ENCODE measurements at places on chromosomes 13 and 19. TPM values are rescaled to one million over a fixed set of nuclear protein-coding genes. Genes with fewer than 3 reads are reported as not detected.

ZNF552 gene
- 16.6 TPM for total RNA-seq

NTN5 gene
- 2.3 TPM for total RNA-seq

ZNF615 gene
- 13.0 TPM for total RNA-seq

PSPN gene
- total RNA-seq = 1.0 TPM

KLK4 gene
- total RNA-seq = not detected

GJB2 gene
- total RNA-seq = not detected

VSTM1 gene
- not detected for total RNA-seq

PSG7 gene
- total RNA-seq = not detected

LRP3 gene
- total RNA-seq = not detected

MBD3L2 gene
- not detected for total RNA-seq

- no peaks in the 10 kb centered on the region for H3K4me1 ChIP-seq
- DNase-seq = no peak
- H3K27ac ChIP-seq = no peak overlapping the region
These were observed 53.1 kb downstream of the ZNF254 start for GRCh38 chr19:24140099-24140498.

DNA sequence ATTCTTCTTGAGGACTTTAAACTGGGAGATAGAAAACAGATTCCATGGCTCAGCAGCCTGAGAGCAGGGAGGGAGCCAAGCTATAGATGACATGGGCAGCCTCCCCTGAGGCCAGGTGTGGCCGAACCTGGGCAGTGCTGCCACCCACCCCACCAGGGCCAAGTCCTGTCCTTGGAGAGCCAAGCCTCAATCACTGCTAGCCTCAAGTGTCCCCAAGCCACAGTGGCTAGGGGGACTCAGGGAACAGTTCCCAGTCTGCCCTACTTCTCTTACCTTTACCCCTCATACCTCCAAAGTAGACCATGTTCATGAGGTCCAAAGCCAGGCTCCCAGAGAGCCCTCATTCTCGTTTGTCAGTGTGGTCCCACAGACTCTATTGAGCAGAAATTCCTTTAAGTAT, 8.1 kb downstream of the N4BP2L1 start:
- no peaks in the 10 kb centered on the region for H3K27me3 ChIP-seq
- H3K4me1 ChIP-seq = peaks cover 15% of the 10 kb centered on the region
- no peak overlapping the region for H3K27ac ChIP-seq
- no peak overlapping the region for H3K4me3 ChIP-seq

- DNase-seq = no peak
- H3K4me3 ChIP-seq = no peak overlapping the region
- no peak overlapping the region for H3K27ac ChIP-seq
- H3K36me3 ChIP-seq = no peaks in the 10 kb centered on the region
- no peaks in the 10 kb centered on the region for H3K27me3 ChIP-seq
These were observed 1115.9 kb upstream of the PCDH9 start for GRCh38 chr13:68345963-68346531.

GRCh38 chr13:50928659-50929462, 19.3 kb downstream of the RNASEH2B start:
- H3K4me3 ChIP-seq = no peak overlapping the region
- H3K4me1 ChIP-seq = no peaks in the 10 kb centered on the region
- no peaks in the 10 kb centered on the region for H3K27me3 ChIP-seq
- DNase-seq = no peak
- no peak overlapping the region for H3K27ac ChIP-seq

DNA sequence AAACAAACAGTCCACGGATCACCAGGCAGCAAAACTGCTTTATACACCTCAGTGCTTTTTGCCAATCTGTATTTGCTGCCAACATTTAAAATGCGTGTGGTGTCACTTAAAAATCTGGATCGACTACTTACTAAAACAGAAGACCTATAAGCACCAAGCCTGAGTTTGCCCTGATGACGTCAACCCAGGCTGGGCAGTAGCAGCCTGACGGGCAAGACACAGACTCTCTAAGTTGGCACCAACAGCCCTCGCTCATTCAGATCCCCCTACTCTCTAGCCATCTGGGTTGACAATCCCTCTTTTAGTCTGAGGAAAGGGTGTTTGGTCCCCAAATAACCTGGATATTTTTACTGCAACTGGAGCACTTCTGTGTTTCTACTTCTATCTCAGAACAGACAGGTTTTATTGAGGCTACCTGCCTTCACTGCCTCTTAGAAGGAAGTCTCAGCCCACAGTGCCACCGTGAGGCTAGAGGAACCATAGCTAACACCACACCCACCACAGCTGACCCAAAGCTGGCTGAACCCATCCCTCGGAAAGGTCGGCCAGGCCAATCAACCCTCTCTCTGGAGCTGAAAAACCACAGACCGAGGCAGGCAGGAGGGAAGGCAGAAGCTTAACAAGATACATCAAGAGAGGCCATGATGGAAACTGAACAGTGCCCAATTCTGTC, 6.9 kb downstream of the SUGP2 start:
- peaks cover 7% of the 10 kb centered on the region for H3K4me1 ChIP-seq
- DNase-seq = no peak
- H3K27ac ChIP-seq = no peak overlapping the region
- no peak overlapping the region for H3K4me3 ChIP-seq
- H3K27me3 ChIP-seq = no peaks in the 10 kb centered on the region
- H3K36me3 ChIP-seq = peaks cover 68% of the 10 kb centered on the region

- no peaks in the 10 kb centered on the region for H3K36me3 ChIP-seq
- no peak overlapping the region for H3K27ac ChIP-seq
- H3K27me3 ChIP-seq = no peaks in the 10 kb centered on the region
- DNase-seq = no peak
These were observed 1365.6 kb downstream of the OLFM4 start for GRCh38 chr13:54394085-54394700.

DNA sequence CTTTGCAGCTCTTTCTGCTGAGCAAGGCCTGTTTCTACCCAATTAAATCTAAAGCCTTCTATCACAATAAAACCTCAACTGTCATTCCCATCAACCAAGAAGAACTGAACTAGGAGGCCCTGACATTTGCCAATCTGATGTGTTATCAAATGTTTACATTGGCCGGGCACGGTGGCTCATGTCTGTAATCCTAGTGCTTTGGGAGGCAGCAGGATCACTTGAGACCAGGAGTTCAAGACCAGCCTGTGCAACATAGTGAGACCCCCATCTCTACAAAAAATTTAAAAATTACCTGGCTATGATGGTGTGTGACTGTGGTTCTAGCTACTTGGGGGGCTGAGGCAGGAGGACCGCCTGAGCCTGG, 2.8 kb upstream of the FBXO17 start:
- no peak for DNase-seq
- H3K4me1 ChIP-seq = no peaks in the 10 kb centered on the region
- H3K4me3 ChIP-seq = no peak overlapping the region
- H3K27ac ChIP-seq = no peak overlapping the region

DNA sequence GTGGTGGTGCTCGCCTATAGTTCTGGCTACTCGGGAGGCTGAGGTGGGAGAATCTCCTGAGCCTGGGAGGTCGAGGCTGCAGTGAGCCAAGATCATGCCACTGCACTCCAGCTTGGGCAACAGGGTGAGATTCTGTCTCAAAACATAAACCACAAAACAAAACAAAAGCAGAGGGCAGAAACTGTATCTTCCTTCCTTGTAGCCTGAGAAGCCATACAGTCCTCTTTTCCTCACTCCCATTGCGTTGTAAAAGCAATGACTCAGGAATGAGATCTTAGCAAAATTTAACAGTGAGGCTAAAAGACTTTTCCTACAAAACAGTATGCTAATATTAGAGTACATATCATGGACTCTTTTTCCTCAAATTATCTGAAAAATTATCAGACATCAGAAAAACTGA, 130.9 kb downstream of the SHISA2 start:
- no peaks in the 10 kb centered on the region for H3K36me3 ChIP-seq
- H3K4me3 ChIP-seq = no peak overlapping the region
- DNase-seq = no peak
- no peaks in the 10 kb centered on the region for H3K4me1 ChIP-seq
- no peak overlapping the region for H3K27ac ChIP-seq
- no peaks in the 10 kb centered on the region for H3K27me3 ChIP-seq

DNA sequence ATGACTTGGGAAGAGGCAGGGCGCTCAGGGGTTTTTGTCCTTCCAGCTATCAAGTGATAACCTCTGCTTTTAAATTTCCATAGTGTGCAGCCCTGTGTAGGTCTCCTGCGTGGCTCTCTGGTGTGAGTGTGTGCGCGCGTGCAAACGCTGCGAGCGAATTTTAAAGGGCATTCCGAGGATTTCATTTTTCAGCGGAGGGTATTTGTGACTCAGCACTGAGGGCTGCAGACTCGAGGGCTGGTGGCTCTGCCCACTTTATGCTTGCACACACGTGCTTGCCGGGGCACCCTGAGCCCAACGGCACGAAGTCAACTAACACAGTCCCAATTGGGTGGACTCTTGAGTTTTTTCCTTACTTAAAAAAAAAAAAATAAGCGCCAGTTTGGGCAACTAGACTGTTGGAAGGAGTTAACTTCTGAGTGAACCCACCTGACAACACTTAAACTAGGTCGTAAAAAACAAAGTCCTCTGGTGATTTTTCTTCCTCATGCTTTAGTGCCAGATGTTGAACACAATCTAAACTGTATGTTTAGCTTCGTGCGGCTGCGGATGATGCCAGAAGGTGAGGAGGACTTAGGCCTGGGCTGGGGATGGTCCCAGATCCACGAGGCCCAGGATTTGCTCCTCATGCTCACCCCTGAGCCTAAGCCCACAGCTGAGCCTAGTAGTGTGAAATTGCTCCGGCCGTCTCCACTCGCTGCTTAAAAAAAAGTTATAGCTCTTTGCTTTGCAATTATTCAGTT, 2.1 kb downstream of the FGF9 start:
- H3K36me3 ChIP-seq = no peaks in the 10 kb centered on the region
- peaks cover 65% of the 10 kb centered on the region for H3K4me1 ChIP-seq
- no peak for DNase-seq
- H3K27me3 ChIP-seq = peaks cover 21% of the 10 kb centered on the region
- H3K27ac ChIP-seq = no peak overlapping the region
- H3K4me3 ChIP-seq = peak overlapping the region; percentile 84

- H3K36me3 ChIP-seq = no peaks in the 10 kb centered on the region
- peaks cover 3% of the 10 kb centered on the region for H3K27me3 ChIP-seq
- H3K4me1 ChIP-seq = peaks cover 5% of the 10 kb centered on the region
- no peak overlapping the region for H3K27ac ChIP-seq
These were observed 133.9 kb downstream of the DCT start for GRCh38 chr13:94345374-94346195.

DNA sequence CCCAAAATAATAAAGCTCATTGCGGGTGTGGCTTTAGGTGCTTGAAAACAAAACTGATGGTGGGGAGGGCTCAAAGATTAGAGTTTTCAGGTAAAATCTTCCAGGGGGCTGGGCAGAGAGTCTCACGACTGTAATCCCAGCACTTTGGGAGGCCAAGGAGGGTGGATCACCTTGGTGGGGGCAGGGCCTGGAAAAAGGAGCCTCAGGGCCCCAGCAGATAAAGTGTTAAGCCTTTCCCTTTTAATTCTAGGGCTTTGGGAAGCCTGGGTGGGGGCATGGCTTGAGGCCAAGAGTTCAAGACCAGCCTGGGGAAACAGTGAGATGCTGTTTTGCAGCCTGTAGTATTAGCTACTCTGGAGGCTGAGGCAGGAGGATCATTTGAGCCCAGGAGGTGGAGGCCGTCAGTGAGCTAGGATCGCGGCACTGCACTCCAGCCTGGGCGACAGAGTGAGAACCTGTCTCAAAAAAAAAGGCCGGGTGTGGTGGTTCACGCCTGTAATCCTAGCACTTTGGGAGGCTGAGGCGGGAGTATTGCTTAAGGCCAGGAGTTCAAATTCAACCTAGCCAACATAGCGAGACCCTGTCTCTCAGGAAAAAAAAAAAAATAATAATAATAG, 1.7 kb downstream of the IRGQ start:
- H3K4me1 ChIP-seq = peaks cover 43% of the 10 kb centered on the region
- H3K36me3 ChIP-seq = peaks cover 12% of the 10 kb centered on the region
- no peak for DNase-seq
- no peaks in the 10 kb centered on the region for H3K27me3 ChIP-seq

DNA sequence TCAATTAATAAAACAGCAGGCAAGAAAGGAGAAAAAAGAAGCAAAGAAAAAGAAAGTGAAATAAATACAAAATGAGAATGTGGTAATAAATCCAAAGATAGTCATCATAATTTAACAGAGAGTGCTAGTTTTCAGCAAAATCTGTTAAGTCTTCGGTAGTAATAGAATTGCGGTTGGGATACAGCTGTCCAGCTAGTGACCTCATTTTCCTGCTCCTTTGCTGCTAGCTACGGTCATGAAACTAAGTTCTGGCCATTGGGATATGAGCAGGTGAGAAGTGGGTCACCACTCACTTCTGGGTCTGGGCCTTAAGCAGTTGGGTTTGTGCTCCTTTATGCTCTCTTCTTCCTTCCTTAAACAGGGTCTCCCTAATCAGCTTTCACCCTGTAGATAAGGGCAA, 11.7 kb upstream of the DGKH start:
- DNase-seq = no peak
- no peak overlapping the region for H3K4me3 ChIP-seq
- H3K36me3 ChIP-seq = no peaks in the 10 kb centered on the region
- no peak overlapping the region for H3K27ac ChIP-seq
- H3K4me1 ChIP-seq = peaks cover 18% of the 10 kb centered on the region
- H3K27me3 ChIP-seq = no peaks in the 10 kb centered on the region

DNA sequence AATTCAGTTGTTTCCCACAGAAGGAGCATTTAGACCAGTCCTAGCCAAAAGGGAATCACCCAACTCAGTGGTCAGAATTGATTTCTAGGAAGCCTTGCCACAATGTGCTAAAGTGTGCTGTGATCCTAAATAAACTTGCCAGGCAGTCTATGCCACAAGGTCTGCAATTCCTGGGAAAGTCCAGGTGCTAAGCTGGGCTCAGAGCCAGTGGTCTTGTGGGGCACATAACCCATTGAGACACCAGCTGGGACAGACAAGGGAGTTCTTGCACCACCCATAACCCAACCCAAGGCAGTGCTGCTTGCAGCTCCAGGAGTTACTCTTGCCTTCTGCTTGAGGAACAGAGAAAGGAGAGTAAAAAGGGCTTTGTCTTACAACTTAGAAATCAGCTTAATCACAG, 489.5 kb upstream of the SPRY2 start:
- no peaks in the 10 kb centered on the region for H3K27me3 ChIP-seq
- no peaks in the 10 kb centered on the region for H3K4me1 ChIP-seq
- no peak for DNase-seq
- no peaks in the 10 kb centered on the region for H3K36me3 ChIP-seq
- no peak overlapping the region for H3K4me3 ChIP-seq

GRCh38 chr19:3364501-3364858, 1.9 kb upstream of the NFIC start:
- DNase-seq = no peak
- peaks cover 39% of the 10 kb centered on the region for H3K4me1 ChIP-seq
- no peaks in the 10 kb centered on the region for H3K36me3 ChIP-seq
- H3K27me3 ChIP-seq = no peaks in the 10 kb centered on the region
- no peak overlapping the region for H3K4me3 ChIP-seq

Measured in CD4-positive, CD25-positive, alpha-beta regulatory T cell (primary cell).